Esophagus mucosa (tissue), 1 donor: ENCODE measurements at places on chromosomes 5 and 9. TPM values are rescaled to one million over a fixed set of nuclear protein-coding genes. Genes with fewer than 3 reads are reported as not detected.

- ATAC-seq = no peak
Measured at GRCh38 chr9:6330958-6331634, 2.9 kb downstream of the TPD52L3 start.

GRCh38 chr5:174935854-174936474 is 211.6 kb downstream of the MSX2 start:
- peak; percentile 63 for ATAC-seq

Gene RFESD
- total RNA-seq = 1.5 TPM

- ATAC-seq = peak; percentile 7
Measured at GRCh38 chr9:27192291-27192960, 83.4 kb downstream of the TEK start.

Gene DMXL1
- 27.5 TPM for total RNA-seq

Gene GPRIN1
- total RNA-seq = 1.9 TPM

- ATAC-seq = no peak
Measured at GRCh38 chr5:145557345-145557744, 277.8 kb downstream of the PRELID2 start.

DNA sequence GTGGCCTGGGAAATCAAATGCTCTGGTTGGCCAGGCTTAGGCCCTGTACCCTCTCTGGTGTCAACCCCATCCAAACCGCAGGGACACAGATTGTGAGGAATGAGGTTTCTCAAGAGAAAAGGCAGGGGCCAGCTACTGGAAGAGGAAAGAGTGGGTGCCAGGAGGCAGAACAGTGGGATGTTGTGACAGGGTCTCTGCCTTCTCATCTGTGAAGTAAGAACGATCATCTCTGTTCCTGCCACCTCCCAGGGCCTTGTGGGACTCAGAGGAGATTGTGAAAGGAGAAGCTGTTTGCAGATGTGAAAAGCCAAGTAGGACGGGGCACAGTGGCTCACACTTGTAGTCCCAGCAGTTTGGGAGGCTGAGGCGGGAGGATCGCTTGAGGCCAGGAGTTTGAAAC is 22.8 kb upstream of the RPL26L1 start:
- ATAC-seq = no peak

Gene GOLPH3
- total RNA-seq = 48.3 TPM

Gene PCDHGA3
- total RNA-seq = 0.76 TPM

Gene CHSY3
- total RNA-seq = 0.28 TPM

DNA sequence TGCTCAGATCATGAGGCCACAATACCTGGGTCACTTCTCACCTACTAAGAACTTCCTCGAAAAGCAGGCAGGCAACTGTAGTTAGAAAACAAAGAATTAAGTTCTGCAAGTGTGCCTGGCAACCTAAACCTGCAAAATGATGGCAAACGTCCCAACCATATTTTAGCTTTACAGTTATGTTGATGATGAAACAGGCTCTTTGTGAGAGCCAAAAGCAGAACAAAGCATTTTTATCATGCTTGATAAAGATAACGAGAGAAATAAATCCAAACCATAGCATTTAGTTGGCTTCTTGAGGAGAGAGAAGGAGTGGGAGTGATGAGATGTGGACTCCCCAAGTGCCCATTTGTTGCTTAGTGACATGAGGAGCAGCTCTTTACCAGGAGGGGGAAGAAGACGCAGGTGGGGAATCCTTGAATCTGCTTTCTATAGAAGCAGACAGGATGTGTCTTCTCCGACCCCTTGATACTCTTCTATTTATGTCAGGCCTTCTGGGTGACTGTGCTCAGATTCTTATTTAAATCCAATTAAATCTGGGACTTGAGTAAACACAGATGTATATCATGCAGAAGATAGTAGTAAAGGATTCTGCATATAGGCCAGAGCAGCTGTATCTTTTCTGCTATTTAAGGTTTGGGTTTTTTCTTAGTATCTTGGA is 221.2 kb downstream of the TMEM167A start:
- no peak for ATAC-seq

Gene AJM1
- 1.1 TPM for total RNA-seq

Gene ADAM19
- 2.2 TPM for total RNA-seq

- no peak for ATAC-seq
Measured at GRCh38 chr5:6581559-6582426, 51.1 kb downstream of the NSUN2 start.

DNA sequence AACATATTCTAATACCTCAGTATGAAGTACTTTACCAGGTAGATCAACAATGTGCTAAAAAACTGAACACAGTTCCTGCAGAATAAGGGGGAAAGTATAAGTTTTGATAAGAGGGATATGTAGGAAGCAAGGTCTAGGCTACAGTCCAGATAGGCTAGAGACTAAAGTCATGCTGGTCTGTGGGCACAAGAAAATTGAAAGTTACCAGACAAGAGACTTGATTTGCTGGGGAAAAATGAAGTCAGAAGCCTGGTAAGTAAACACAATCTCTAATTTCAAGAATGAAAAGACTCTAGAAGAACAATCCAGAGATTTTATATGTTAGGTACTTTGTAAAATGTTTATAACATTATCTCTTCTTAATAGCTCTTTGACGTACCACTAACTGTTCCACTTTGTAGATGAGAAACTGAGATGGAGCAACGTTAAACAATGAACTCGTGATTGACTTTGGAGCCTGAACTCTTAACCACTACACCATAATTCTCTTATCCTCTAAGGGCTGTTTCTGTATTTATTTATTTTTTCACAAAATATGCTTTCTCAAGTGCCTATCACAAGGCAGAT is 19.5 kb downstream of the ADAMTS6 start:
- ATAC-seq = no peak
